ENCODE measurements at places on chromosomes 7 and 10. TPM values are rescaled to one million over a fixed set of nuclear protein-coding genes. Genes with fewer than 3 reads are reported as not detected.

The EIF5AL1 gene
- total RNA-seq, result 0.45 TPM

The SFTPD gene
- not detected for total RNA-seq

The POLL gene
- total RNA-seq, result 32.2 TPM

The DUS4L gene
- 12.9 TPM for total RNA-seq

The ASCC1 gene
- total RNA-seq, result 34.1 TPM

The IL15RA gene
- total RNA-seq, result 24.4 TPM

The CALHM3 gene
- total RNA-seq, result not detected

The TFAM gene
- 102 TPM for total RNA-seq

The HABP2 gene
- not detected for total RNA-seq

The PON3 gene
- not detected for total RNA-seq

The GPR85 gene
- total RNA-seq, result not detected

The DIP2C gene
- 1.9 TPM for total RNA-seq

The SNCG gene
- total RNA-seq, result 0.44 TPM

The DTX2 gene
- total RNA-seq, result 23.7 TPM

The FGL2 gene
- total RNA-seq, result 1.7 TPM

The PPP1R3C gene
- total RNA-seq, result 0.21 TPM

The STAM gene
- 25.0 TPM for total RNA-seq

The LGI1 gene
- not detected for total RNA-seq

All from activated CD4-positive, alpha-beta T cell treated with anti-CD3 and anti-CD28 coated beads, Interleukin-2, amount 10 ng/mL, durations not matched to agents 24 days and 14 days (primary cell).